ENCODE measurements at places on chromosomes 1 and 21.

GRCh38 chr1:19923137-19923952 is at the start of gene PLA2G2E:
PLA2G2E (minus strand) TSS chr1:19923617; CDS start chr1:19923559, 58 bp downstream.
- DNase-seq, result no peak

- peak; percentile 47 for DNase-seq
Measured at GRCh38 chr21:44792702-44793591, 8.7 kb downstream of the UBE2G2 start.

- DNase-seq, result peak; percentile 77
Measured at GRCh38 chr21:43740497-43741156, 21.7 kb downstream of the PDXK start.

DNA sequence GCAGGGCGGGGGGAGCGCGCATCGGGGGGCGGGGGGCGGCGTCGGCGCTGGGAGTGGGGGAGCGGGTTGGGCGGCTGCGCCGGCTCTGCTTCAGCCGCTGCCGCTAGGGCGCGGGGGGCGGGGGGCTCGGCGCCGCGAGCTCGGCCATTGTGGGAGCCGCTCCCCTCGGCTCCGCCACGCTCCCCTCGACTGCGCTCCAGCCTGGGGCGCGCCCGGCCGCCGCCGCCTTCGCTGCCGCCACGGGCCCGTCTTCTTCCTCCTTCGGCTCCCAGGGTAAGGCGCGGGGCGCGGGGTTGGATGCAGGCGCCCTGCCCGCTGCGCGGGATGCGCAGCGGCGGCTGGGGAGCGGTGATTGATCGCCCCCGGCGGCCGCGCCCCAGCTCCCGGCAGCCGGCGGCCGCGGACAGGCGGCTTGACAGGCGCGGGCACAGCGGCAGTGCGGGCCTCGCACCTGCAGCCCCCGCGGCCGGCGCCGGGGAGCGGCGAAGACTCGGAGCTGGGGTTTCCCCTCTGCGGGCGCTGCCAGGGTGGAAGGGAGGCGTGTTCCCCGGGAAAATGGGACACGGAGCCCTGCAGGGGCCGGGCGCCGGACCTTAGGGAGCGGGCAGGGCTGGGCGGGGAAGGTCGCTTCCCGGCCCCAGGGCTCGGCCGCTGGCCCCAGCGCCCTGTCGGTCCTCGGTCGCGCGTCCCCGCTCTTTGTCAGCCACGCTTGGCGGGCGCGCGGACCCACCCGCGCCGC is 55.3 kb downstream of the NDUFS5 start:
- no peak for DNase-seq

DNA sequence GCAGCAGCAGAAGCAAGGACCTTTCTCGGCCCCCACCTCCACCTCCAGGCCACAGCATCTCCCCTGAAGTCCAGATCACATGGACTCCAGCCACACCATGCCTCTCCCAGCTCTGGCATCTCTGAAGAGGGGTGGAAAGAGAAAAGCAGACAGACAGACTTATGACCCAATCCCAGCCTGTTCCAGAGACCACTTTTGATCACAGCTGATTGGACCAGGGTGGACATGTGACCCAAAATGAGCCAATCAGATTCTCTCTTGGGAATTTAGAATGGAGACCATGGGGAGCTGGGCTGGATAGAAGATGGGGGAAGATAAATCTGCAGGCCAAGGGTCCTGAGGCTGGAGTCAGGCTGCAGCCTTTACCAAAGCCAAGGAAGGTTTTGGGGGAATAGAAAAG is 16.4 kb downstream of the HTR1D start:
- no peak for DNase-seq

DNA sequence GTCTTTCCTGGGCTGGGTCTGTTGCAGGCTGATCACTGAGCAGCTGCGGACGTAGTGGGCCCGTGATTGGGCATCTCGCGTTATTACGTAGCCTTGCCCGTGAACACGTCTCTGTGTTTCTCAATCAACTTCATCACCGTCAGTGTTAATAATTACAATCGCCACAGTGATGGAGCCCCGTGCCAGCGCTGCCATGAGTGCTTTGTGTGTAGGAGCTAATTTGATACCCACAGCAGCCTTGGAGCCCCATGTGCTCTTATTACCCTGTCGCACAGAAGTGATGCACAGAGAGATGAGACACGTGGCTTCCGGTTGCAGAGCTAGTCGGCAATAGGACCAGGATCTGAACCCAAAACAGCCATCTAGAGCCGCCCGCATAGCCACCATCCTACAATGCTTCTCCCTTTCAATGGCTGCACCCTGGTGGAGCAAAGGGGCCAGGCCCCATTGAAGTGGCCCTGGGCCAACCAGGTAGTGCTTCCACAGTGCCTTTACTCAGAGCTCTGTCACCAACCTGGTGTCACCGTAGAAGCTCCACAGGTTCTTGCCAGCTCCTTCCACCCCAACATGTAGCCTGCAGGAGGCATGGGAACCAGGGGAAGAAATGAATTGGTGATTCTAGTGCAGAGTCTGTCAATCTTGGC is 398.5 kb upstream of the VAMP3 start:
- no peak for DNase-seq
